ENCODE measurements at places on chromosomes 3 and 15.

DNA sequence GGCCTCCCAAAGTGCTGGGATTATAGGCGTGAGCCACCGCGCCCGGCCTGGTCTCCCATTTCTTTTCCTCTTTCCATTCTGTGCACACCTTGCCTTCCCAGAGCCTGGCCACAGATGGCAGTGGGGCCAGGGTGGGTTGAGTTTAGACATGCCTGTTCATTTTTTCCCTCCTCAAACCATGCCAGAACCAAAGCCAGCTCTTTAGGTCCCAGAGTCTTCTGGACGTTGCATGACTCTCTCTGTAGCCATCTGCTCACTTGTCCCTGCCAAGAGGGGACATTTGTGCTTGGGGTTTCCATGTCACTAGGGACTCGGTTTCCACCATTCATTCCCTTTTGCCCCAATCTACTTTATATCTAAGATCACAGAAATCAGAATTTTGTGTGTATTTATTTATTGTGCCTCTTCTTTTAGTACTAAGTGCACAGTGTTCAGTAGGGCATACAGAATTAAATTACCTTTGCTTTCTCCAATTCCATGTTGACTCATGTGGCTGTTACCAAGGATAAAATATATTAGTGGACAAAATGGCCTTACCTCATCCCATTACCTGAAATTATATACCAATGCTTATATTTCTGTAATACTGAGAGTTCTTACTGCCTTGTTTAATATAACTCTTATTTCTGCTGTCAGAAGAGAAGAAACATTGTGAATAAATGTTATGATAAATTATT is 49.6 kb downstream of the USP13 start:
- no peak overlapping the region for H3K27ac ChIP-seq
- no peak overlapping the region for H3K4me3 ChIP-seq
- no peak for DNase-seq
- peaks cover 1% of the 10 kb centered on the region for H3K36me3 ChIP-seq
- no peaks in the 10 kb centered on the region for H3K27me3 ChIP-seq
- H3K4me1 ChIP-seq: peaks cover 10% of the 10 kb centered on the region

DNA sequence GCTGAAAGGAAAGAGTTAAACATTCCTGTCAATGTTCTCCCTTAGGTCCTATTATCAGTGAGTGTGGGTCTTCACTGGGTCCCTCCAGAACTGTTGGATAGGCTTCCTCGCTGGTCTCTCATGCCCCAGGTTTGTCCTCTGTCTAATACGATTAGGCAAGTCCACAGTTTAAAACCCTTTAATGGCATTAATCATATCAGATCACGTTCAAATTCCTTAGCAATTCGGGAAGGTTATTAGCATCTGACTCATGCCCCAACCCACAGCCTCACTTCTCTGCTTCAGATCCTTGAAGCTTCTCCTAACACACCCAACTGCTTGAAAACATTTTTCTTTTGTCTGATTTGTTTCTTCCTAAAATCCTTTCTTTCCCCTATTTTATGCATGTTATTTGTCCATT is 224.3 kb upstream of the ATP10A start:
- no peak overlapping the region for H3K27ac ChIP-seq
- no peak overlapping the region for H3K4me3 ChIP-seq
- peaks cover 12% of the 10 kb centered on the region for H3K27me3 ChIP-seq
- H3K36me3 ChIP-seq: no peaks in the 10 kb centered on the region

DNA sequence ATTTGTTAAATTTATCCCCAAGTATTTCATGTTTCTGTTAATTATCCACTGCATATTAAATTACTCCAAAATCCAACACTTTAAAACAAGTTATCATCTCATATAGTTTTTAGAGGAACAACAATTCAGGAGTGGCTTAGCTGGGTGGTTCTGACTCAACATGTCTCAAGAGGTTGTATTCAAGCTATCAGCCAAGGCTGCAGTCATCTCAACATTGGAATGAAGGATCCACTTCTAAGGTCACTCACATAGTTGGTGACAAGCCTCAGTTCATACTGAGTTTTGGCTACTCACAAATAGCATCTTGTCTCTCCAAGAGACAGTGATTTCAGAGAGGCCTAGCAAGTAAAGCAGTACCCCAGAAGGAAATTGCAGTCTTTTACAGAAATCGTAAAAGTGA is 134.7 kb downstream of the NR2E3 start:
- no peak for DNase-seq
- no peak overlapping the region for H3K4me3 ChIP-seq
- no peaks in the 10 kb centered on the region for H3K27me3 ChIP-seq
- peaks cover 2% of the 10 kb centered on the region for H3K4me1 ChIP-seq
- H3K36me3 ChIP-seq: no peaks in the 10 kb centered on the region

DNA sequence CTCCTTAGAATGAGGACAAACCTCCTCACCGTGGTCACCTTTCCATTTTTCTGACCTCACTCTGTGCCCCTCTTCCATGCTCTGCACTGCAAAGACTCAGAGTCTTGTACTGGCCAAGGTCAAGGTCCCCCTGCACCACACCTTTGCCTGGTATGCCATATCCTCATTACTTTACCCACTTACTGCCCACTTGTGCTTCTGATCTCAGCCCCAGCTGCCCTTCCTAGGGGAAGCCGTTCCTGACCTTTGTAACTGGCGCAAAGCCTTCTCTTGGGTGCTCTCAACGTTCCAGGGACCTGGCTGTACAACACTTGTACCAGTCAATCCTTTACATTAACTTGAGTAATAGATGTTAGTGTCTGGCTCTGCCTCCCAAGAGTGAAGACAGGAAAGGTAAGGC is 256.0 kb downstream of the SV2B start:
- peaks cover 12% of the 10 kb centered on the region for H3K27me3 ChIP-seq
- no peaks in the 10 kb centered on the region for H3K4me1 ChIP-seq
- H3K36me3 ChIP-seq: no peaks in the 10 kb centered on the region
- H3K27ac ChIP-seq: no peak overlapping the region
- DNase-seq: no peak

DNA sequence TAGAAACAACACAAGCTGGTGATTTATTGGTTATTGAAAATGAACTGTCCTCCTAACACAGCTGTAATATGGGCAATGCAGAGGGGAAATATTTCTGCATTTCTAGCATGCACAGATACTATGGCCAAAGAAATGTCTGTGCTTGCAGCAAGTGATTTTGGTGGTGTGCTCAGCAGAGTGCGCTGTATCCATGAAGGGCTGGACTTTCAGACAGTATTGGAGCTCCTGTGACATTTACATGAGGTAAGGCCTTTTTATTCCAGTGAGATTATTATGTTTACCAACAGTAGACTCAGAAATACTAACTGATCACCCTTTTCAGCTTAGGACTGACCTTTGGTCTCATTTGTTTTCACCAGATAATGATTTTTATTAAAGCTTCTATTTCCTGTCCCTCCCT is 1302.6 kb upstream of the EPHA6 start:
- no peak overlapping the region for H3K27ac ChIP-seq
- no peak for DNase-seq
- H3K36me3 ChIP-seq: no peaks in the 10 kb centered on the region
- H3K4me1 ChIP-seq: no peaks in the 10 kb centered on the region

DNA sequence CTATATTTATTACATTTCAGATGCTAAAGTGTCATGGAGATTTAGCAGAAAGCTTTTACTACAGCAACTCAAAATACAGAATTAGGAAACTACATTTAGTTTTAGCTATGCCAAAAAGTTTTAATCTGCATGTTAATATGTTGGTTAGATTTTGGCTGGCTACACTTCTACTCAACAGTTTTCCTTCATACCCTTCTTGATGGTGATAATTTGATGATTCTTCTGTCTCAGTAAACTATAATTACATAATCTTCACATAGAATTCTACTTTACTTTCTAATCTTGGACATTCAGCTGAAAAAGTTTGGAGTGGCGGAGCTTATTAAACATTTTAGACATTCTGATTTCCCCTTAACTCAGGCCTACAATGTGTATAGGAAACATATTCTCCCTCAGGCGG is 10.0 kb upstream of the UTS2B start:
- H3K4me1 ChIP-seq: peaks cover 33% of the 10 kb centered on the region
- H3K27ac ChIP-seq: no peak overlapping the region
- no peaks in the 10 kb centered on the region for H3K27me3 ChIP-seq
- H3K4me3 ChIP-seq: no peak overlapping the region
- H3K36me3 ChIP-seq: no peaks in the 10 kb centered on the region

DNA sequence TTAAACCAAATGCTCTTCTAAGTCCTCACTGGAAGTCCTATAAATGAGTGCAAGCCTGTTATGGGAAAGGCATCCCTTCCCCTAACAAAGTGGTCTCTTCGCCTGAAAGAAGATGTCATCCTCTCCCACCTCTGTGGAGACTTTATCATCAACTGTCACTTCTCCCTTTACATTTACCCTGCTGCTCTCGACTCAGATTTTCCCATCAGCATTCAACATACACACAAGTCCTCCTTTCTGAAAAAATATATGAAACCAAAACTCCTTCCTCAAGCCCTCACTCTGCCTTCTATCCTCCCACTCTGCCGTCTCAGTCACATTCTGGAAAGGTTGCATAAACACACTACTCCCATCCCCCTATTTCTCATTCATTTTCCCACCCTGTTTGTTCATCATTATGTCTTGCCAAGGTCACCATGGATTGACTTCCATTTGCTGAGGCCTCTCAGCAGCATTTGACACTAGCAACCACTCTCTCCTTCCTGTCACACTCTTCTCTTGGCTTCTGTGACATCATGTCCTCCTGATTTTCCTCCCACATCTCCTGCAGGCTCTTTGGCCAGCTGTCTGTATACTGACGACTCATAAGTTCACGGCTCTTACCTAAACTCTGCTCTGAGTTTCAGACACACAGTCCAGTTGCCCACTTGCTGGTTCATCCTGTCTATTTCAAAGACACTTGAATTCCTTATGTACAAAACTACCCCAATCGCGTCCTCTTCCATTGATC is 70.3 kb upstream of the SMAD3 start:
- no peaks in the 10 kb centered on the region for H3K4me1 ChIP-seq
- peaks cover 4% of the 10 kb centered on the region for H3K36me3 ChIP-seq
- H3K27ac ChIP-seq: no peak overlapping the region
- no peak overlapping the region for H3K4me3 ChIP-seq
- no peak for DNase-seq

- H3K4me1 ChIP-seq: peaks cover 10% of the 10 kb centered on the region
- no peak overlapping the region for H3K4me3 ChIP-seq
- no peak overlapping the region for H3K27ac ChIP-seq
- no peak for DNase-seq
Measured at GRCh38 chr15:64284042-64284441, 71.9 kb downstream of the CSNK1G1 start.

- no peaks in the 10 kb centered on the region for H3K36me3 ChIP-seq
- H3K27ac ChIP-seq: no peak overlapping the region
- no peak for DNase-seq
- no peaks in the 10 kb centered on the region for H3K27me3 ChIP-seq
Measured at GRCh38 chr3:20890111-20890519, 704.1 kb upstream of the SGO1 start.

DNA sequence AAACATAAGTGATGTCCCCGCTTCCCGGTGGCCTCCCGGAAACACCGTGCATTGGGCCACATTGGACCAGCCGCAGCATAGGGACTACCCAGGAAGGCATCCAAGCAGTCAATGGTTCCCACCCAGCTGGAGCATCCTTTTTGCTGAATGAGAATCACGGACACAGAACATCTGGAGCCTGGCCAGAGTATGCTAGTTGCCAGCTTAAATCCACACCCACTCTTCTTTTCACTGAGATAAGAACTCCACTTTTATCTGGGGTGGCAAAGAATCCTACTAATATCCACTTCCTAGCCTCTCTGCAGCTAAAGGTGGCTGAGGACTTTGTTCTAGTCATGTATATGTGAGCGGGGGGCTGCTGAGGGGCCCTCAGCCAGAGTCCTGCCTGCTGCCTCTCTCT is 95.2 kb upstream of the PLXNA1 start:
- H3K4me1 ChIP-seq: peaks cover 8% of the 10 kb centered on the region
- DNase-seq: no peak
- no peaks in the 10 kb centered on the region for H3K36me3 ChIP-seq
- no peaks in the 10 kb centered on the region for H3K27me3 ChIP-seq

GRCh38 chr3:51703068-51703760 is 3.7 kb upstream of the GRM2 start:
- H3K4me1 ChIP-seq: peaks cover 4% of the 10 kb centered on the region
- DNase-seq: no peak
- H3K27ac ChIP-seq: no peak overlapping the region
- H3K36me3 ChIP-seq: peaks cover 17% of the 10 kb centered on the region
- no peak overlapping the region for H3K4me3 ChIP-seq
- no peaks in the 10 kb centered on the region for H3K27me3 ChIP-seq

DNA sequence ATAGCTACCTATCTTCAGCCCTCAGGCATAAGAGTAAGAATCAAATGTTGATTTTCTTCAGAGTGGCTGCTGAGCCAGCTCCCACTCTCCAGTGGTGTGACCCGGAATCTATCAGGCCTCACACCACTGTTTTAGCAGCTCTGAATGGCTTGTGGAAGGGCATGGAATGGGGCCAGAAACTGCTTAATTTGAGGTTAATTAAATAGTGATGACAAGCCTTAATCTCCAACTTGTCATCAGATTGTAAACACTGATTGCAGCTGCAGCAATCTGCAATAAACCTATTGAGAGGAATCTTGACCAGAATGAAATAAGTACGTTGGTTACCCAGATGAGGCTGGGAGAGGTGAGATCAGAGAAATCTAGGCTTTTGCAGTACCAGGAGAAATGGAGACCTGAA is 317.4 kb downstream of the FHIT start:
- DNase-seq: no peak
- H3K36me3 ChIP-seq: no peaks in the 10 kb centered on the region
- no peak overlapping the region for H3K27ac ChIP-seq
- H3K4me1 ChIP-seq: peaks cover 6% of the 10 kb centered on the region
- H3K4me3 ChIP-seq: no peak overlapping the region

- H3K4me1 ChIP-seq: peaks cover 55% of the 10 kb centered on the region
- H3K27me3 ChIP-seq: no peaks in the 10 kb centered on the region
- peak overlapping the region; percentile 96 for H3K27ac ChIP-seq
- peaks cover 4% of the 10 kb centered on the region for H3K36me3 ChIP-seq
- DNase-seq: no peak
Measured at GRCh38 chr15:64896371-64897069, 15.2 kb upstream of the ANKDD1A start.

GRCh38 chr15:33013827-33014445 is 180.6 kb downstream of the FMN1 start:
- no peaks in the 10 kb centered on the region for H3K36me3 ChIP-seq
- H3K27me3 ChIP-seq: peaks cover 4% of the 10 kb centered on the region
- H3K4me1 ChIP-seq: peaks cover 4% of the 10 kb centered on the region
- no peak overlapping the region for H3K27ac ChIP-seq
- H3K4me3 ChIP-seq: no peak overlapping the region

DNA sequence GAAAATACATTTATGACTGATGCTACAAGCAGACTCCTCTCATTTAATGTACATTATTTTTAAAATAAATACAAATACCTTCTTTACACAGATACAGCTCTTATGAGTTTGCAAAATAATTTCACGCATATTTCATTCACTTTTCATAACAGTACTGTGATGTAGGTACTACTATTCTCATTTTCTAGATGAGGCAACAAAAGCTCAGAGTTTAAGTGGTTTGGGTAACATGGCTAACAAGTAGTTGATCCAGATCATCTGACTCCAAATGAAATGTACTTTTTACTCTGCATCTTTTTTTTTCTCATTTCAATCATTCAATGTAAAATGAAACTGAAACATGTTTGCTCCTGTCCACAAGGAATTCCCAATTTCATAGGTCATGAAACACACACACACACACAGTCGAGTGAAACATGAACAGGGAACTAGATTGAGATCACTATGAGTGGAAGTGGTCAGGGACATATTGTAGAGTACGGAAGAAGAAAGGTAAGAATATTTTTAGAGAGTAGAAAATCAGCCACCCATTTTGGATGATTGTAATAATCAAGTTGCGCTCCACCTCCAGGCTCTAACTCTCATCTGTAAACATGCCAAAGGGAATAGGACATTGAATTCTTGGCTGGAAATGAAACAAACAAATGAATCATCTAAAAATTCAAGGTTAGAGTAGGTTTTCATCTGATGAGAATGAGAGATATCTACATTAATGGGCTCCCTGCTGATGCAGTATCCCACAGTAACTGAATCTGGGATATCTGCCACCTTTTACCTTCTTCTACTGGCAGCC is 92.4 kb downstream of the CLDN1 start:
- H3K4me3 ChIP-seq: no peak overlapping the region
- H3K4me1 ChIP-seq: peaks cover 5% of the 10 kb centered on the region
- H3K27ac ChIP-seq: no peak overlapping the region
